CD8-positive, alpha-beta memory T cell (primary cell): ENCODE measurements at places on chromosomes 3 and 15. TPM values are rescaled to one million over a fixed set of nuclear protein-coding genes. Genes with fewer than 3 reads are reported as not detected.

GRCh38 chr15:40936709-40937666, 7.8 kb downstream of the DLL4 start:
- DNase-seq = no peak

DNA sequence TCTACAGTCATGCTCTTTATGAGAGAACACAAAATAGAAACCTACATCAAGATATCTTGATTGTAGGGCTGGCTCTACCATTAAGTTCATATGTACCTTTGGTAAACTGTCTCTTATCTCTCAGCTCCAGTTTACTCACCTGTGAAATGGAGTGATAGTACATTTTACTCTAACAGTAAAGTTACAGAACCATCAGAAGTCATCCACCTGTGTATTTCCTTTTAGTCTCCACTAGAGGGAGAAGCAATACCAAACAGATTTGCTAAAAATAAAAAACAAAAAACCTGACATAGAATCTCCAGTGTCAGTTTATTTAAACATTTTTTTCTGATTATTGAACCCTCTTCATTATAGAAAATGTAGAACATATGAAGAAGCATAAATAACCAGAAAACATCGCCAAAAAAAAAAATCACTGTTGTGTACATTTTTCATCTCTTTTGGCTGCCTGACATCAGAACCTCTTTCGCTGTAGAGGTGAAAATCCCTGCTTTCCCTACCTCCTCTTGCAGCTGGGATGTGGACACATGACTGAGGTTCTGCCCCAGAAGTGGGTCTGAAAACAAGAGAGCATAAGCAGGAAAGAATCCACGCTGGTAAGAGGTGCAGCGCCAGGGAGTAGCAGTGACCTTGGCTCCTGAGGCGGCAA, 48.7 kb upstream of the WDR72 start:
- DNase-seq = no peak

DNA sequence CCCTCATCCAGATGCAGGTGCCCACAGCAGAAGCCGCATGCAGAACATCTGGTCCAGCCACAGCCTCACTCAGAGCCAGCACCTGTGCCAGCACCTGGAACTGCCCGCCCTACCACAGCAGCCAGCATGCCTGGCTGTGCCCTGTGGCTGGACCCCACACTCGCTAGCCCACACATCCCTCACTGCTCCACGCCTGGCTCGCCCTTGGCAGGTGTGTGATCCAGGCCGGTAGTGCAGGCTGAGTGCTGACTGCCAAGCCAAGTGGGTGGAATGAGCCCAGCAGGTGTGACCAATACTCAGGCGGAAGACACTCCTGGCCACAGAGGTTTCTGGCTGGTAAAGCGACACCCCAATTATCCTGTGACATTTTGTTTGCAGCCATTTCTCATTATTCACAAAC, 162.4 kb upstream of the ROBO1 start:
- DNase-seq = no peak

- DNase-seq = no peak
Measured at GRCh38 chr3:8103954-8104353, 397.7 kb upstream of the LMCD1 start.

The CAND2 gene
- 1.1 TPM for total RNA-seq

The SLC24A5 gene
- total RNA-seq = not detected
